ENCODE measurements at places on chromosomes 1 and 21.

GRCh38 chr1:170267317-170267716 lies 121.6 kb downstream of the NTMT2 start:
- DNase-seq: no peak

DNA sequence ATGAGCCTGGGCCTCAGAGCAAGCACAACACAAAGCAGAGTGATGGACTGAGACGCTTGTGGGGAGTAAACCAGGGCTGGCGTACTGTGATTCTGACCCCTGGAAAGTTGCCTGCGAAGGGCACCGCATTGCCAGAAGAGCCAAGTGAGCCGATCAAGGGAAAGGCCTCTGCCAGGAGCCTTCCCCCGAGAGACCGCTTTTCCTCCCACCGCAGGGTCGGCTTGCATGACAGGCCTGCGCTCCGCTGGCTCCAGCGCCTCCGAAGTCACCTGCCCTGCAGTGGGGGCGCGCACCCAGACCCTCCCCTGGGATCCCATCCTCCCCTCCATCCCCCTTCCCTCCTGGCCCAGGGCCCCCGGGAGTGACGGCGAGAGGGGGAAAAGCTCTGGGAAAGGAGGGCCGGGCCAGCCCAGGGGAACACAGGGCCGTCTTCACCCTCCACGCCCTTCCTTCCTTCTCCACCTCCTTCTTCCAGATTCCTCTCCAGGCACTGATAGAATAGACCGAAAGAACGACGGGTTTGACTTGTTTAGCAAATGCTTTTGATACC lies 165.0 kb downstream of the TRIM33 start:
- no peak for DNase-seq

- DNase-seq: peak; percentile 24
Measured at GRCh38 chr1:50959303-50959912, 659 bp downstream of the FAF1 start.

- no peak for DNase-seq
Measured at GRCh38 chr1:204828352-204828850, 42.3 kb upstream of the NFASC start.
